Occipital lobe (tissue), 3 donors: ENCODE measurements at places on chromosomes 13 and 19.
A peak's percentile ranks its signal among the peaks of the same experiment; 100 is the strongest.

DNA sequence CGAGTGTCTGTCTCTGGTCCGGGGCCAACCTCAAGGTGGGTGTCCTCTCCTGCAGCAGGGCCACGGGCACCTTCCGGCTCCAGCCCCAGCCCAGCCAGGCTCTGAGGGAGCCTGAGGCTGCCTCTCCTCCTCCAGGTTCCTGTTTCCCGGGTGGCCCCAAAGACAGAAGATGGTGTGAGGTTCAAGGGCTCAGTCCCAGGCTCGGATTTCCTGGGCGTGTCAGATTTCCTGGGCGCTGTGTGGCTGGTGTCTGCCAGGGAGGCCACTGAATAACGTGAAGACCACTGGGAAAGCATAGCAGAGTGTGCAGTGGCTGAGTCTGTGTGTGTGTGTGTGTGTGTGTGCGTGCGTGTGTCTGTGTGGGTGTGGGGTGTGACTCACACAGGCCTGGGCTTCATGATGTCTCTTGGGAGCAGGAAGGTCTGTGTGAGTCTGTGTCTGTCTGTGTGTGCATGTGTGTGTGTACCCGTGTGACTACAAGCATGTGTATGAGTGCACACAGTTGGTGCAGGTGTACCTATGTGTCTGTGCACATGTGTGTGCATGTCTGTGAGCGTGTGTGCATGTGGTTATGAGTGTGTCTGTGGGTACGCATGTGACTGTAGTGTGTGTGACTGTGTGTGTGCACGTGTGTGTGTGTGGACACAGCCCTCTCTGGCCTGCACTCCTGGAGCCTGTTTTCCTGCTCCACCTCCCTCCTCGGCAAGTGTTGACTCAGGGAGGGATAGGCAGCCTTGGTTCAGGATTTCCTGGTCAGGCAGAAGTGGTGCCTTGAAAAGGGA is 28.3 kb downstream of the CEBPA start:
- DNase-seq, result no peak

GRCh38 chr19:49348305-49349189 is 13.3 kb downstream of the CD37 start:
- no peak for DNase-seq

- DNase-seq, result no peak
Measured at GRCh38 chr13:107241381-107241780, 673.4 kb upstream of the ARGLU1 start.

DNA sequence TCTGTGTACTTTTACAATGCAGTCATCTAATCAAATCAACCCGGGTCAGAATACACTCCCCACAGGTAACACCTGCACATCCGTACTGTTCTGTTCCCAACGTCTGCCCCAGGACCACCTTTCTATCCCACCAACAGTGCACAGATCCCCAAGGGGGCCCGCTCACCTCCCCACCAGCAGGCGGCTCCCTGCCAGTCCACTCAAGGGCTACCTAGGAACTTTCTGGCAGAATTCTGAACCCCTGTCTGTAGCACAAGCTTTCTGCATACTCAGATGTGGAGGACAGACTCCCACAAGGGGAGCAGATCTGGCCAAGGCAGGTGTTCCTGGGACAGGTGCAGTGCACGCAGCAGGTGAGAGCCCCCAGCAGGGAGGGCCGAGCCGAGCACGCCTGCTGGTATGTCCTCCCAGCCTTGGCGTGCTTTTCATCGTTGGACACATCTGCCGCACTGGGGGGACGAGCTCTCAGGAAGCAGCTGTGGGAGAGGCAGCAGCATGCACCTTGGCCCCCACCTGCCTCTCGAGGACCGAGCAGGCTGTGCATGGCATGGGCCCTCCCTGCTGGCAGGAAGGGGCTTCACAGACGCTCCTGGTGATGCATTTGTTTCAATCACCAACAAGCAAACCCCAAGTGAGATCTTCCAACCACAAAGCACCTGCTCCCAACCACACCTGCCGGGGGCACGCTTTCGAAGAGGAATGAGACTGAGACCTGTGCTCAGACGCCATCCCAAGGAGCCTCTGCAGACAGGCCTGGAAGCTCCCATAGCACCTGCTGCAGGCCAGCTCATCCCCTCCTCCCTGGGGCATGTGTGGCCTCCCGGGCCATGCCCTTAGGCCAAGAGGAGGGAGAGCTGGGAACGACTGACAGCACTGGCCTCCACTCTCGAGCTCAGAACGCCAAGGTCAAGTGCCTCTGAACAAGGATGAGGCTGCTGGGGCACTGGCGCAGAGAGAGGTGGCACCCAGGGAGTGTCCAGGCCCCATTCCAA is 35.9 kb downstream of the RAB20 start:
- no peak for DNase-seq

- no peak for DNase-seq
Measured at GRCh38 chr19:13838435-13839129, 38.4 kb upstream of the NANOS3 start.

GRCh38 chr19:41373993-41374392 is 2.3 kb upstream of the TMEM91 start:
- peak; percentile 68 for DNase-seq
